ENCODE measurements at places on chromosomes 12 and 14.
A peak's percentile ranks its signal among the peaks of the same experiment; 100 is the strongest.

DNA sequence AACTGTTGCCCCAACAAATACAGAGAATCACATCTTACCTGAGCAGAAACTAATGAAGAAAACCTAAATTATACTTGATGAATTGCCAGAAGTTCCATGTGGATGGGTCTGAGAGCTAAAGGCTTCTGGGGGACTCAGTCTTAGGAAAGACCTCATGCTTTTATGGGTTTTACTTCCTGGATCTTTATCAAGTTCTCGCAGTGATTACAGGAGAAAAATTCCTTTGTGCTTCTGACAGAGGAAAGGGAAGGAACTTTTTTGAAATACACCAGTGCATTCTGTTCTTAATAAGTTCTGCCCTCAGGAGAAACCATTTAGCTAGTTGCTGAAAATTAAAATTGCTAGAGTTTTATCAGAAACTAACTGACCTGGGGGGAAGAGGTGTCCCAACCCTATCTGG lies 203.9 kb upstream of the KITLG start:
- DNase-seq, result no peak

DNA sequence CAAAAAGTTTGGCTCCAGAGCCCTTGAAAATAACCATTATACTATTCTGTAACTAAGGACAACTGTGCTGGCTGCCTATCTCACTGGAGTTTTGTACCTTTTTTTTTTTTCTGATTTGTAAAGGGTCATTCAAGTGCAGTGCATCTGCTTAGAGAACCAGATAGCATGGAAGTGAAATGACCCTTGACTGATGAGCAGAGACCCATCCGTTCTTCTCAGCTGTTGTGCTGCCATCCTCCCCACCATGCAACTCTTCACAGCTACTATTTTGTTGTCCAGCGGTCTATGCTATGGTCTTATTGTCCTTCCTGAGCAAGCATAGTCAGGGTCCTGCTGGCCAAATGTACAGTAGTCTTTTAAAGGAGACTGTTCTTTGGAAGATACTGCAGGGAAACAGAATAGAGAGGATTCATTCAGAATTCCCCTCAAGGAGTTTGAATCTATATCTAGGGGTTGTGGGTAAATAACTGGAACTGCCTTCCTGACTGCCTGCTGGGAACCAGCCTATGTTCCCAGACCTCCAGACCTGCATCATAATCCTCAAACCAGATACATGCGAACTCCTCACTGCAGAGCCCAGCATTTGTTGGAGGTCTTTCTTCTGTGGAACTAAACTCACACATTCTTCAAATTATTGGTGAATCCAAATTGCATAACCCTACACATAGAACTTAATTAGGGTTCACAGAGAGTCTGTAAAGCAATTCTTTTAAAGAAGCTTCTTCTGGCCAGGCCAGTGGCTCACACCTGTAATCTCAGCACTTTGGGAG lies 41.1 kb downstream of the GPR19 start:
- DNase-seq, result no peak

DNA sequence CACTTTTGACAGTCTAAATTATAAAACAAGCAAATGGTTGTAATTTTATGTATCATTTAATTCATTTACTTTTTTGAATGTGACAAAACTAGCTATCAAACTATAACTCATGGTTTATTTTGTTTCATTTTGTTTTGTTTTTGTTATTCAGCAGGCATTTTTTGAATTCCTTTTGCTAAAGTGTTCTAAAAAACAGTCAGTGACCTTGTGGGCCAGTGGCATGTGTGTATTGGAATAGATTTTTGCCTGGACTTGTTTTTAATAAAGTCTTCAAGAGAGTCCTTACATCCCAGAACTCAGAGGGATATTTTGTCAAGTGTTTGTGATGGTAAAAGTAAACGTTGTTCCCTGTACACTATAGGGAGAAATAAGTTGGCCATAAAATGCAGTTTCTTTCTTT lies 369.7 kb upstream of the SYT1 start:
- DNase-seq, result no peak

GRCh38 chr14:74934041-74934440 lies 11.0 kb upstream of the RPS6KL1 start:
- DNase-seq, result no peak

DNA sequence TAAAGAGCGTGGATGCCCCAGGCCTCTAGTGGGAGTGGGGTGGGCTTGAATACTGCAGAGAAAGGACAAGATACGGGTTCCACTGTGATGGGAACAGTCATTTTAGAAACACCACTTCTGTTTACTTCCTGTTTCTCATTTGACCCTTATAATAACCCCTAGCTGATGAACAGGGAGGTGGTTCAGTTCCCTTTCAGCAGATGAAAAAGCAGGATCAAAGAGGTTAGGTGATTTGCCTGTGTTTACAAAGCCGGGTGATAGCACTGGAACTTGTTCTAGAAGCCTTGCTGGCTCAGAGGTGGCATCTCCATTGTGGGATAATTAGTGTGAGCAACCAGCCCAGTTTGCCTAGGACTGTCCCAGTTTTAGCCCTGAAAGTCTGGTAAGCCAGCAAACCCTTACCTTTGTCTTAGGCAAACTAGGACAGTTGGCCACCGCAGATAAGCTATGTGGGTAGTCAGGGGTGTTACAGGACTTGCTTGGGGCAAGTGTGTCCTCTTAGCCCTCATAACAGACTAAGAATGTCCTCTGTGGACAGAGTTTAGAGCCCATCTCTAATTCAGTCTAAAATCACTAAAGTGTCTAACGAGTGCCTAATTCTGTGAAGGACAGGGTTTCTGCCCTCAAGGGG lies 7.5 kb upstream of the LRP1-AS start:
- DNase-seq, result no peak

DNA sequence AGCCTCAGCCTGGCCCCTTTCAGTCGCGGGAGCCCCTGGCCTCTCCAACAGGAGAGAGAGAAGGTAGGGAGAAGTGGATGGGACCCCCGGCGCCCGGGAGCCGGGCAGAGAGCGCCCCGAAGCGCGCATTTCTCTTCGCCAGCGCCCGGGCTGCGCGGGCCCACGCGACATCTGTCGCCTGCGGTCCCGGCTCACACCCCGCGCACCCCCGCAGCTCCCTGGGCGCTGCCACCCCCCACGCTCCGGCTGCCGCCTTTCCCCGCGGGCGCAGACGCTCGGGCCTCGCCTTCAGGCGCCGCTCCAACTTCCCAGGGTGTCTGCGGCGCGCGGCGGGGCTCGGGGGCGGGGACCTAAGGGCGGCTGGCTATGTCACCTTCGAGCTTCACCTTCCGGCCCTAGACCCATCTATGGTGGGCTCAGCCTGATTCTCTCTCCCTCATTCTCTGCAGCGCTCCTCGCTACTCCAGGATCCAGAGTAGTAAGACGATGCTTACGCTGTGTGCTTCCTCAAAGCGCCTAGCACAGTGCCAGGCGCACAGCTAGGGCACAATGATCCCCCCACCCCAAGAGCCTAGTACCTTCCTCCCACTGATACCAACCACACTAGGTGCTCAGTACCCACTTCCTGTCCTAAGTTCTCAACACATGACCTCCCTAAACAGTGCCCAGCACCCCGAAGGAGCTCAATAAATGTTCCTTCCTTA lies 1.6 kb downstream of the HRK start:
- DNase-seq, result no peak

GRCh38 chr14:23335623-23336022 lies 14.4 kb downstream of the PABPN1 start:
- DNase-seq, result no peak

- DNase-seq, result no peak
Observed at GRCh38 chr12:122811777-122812176, 23.5 kb upstream of the HIP1R start.

DNA sequence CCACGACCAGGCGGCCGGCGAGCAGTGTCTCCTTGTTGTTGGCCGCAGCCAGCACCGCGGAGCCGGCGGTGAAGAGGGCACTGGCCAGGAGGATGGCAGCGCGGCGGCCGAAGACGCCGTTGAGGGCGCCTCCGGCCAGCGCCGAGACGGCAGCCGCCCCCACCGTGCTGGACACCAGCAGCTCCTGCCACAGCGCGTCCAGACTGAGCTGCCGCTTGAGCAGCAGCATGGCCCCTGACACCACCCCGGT lies 691 bp downstream of the SLC2A13 start:
- no peak for DNase-seq

GRCh38 chr12:74775276-74775675 lies 237.6 kb downstream of the ATXN7L3B start:
- DNase-seq, result no peak

- DNase-seq, result no peak
Observed at GRCh38 chr12:130288206-130288605, 49.5 kb upstream of the PIWIL1 start.

GRCh38 chr12:43158126-43158525 lies 393.9 kb downstream of the ADAMTS20 start:
- DNase-seq, result no peak

DNA sequence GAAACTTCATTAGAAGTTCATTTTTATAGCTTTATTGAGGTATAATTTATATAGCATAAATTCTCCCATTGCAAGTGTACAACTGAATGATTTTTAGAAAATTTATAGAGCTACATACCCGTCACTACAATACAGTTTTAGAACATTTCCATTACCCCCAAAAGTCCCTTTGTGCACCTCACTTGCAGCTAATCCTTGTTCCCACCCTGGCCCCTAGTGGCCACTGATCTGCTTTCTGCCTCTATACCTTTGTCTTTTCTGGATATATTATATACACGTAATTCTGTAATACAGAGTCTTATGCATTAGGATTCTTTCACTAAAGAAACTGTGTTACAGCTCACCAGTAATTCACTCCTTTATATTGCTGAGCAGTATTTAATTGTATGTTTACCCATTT lies 145.1 kb upstream of the DIO2 start:
- DNase-seq, result no peak

- DNase-seq, result peak; percentile 41
Observed at GRCh38 chr12:188910-189621, 24.9 kb downstream of the SLC6A12 start.

- DNase-seq, result no peak
Observed at GRCh38 chr14:59492384-59492783, 8.1 kb downstream of the JKAMP start.

- DNase-seq, result no peak
Observed at GRCh38 chr12:12159988-12160387, 89.2 kb downstream of the BCL2L14 start.

DNA sequence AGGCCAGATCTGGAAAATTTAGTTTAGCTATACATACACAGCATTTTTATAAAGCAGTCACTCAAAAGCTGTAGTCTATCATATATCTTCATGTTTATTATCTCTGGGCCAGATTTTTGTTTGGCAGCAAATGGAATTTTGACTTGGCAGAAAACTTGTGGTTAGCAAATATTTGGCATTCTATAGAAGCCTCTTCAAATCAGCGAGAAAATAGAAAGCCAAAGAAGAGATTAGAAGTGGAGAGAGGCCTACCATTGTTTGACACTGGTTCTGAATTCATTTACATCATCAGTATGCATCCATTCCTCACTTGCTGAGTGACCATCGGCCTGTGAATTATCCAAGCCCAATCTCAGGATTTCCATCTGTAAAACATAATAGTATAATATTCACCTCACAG lies 1077.6 kb downstream of the GALC start:
- DNase-seq, result no peak

DNA sequence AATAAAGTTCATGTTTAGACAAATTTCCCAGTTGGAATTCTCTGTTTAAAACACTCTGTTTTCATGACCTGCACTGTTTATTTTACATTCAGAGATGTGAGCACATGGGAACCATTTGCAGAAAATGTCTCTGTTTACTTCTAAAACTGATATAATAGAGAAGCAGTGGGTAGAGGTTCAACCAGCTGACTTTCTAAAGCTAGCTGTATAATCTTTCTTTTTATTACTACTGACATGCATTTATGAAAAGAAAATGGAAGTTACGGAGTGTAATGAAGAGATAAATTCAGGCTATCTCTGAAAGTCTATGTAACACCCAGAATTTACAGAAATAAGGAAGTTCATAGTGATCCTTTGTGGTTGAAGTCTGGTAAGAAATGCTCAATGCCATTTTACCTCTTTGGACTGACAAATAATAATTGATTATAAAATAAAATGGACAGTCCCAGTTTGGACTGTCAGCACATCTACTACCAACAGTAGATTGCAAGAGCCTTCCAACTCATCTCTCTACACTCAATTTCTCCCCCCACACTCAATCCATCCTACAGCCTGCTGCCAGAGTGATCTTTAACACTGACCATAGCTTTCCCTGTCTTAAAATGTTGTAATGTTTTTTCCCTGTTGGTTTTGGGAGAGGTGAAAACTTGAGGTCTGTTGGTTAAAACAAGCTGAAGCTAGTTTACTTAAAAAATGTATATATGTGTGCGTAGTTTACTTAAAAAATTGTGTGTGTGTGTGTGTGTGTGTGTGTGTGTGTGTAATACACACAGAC lies 137.4 kb downstream of the AEBP2 start:
- no peak for DNase-seq

DNA sequence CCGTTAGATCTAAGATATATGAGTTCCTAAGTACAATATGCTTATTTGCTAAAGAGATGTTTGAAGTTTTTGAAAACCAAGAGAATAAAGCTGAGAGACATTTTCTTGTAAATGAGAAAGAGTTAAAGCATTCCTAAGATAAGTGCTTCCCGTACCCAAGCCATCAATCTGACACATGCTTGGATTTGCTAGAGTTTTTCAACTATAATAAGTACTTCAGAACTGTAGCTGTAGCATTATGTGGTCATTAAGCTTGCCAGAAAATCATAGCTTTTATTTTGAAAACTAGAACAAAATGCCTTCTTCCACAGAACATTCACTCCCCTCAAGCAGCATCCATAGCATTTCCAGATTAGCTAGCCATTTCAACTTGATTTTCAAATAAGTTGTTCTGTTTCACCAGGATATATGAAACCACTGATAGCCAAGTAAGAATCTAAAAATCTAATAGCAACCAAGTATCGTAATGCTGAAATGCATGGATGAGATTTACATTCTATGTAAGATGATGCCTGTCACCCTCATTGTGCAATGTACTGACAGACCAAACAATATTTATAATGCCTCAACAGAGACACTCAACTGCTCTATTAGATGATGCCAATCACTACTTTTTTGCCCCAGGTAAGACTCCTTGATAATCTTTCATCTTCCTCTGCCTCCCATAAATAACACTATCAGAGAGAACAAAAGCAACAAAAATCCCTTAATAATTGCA lies 8.0 kb downstream of the SNW1 start:
- no peak for DNase-seq

- DNase-seq, result no peak
Observed at GRCh38 chr14:21534576-21534975, 8.4 kb upstream of the SALL2 start.

- no peak for DNase-seq
Observed at GRCh38 chr12:108468196-108468968, 46.7 kb upstream of the FICD start.

DNA sequence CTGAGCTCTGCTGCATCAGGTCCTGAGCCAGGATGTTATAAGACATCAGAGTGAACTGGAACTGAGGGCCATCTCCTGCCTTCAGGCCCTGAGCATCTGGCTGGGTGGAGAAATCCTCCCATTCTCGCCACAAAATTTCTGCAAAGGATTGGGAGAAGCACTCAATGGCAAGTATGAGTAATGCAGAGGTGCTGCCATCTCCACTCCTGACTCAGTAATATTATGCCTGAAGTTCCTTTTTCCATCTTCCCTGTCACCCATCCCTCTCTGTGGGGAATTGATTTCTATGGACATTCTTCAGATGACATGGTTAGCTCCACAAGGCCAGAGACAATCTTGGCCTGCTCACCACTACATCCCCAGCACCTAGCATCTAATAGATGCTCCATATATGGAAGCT lies 4.7 kb downstream of the ANGEL1 start:
- DNase-seq, result no peak

- DNase-seq, result no peak
Observed at GRCh38 chr12:40615590-40615989, 76.6 kb upstream of the CNTN1 start.
